ENCODE measurements at places on chromosomes 6 and 20.

- no peak for DNase-seq
Measured at GRCh38 chr6:134315189-134315588, 2.7 kb downstream of the SGK1 start.

DNA sequence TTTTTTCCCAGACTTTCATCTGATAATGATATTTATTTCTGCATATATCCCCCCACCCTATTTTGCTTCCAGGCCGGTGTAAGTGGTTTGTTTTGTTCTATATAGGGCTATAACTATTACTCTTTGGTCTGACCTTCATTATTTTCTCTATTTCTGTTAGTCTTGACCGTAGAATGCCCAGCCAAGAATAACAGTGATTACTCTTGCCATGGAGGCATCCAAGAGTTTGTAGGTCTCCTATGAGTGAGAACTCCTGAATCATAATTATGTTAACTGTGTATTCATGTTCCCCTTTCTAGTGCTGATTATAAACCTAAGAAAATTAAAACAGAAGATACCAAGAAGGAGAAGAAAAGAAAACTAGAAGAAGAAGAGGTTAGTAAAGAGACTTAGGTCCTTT lies 52.2 kb downstream of the TOP1 start:
- DNase-seq, result no peak

- DNase-seq, result no peak
Measured at GRCh38 chr6:1995636-1996035, 249.8 kb downstream of the GMDS start.

DNA sequence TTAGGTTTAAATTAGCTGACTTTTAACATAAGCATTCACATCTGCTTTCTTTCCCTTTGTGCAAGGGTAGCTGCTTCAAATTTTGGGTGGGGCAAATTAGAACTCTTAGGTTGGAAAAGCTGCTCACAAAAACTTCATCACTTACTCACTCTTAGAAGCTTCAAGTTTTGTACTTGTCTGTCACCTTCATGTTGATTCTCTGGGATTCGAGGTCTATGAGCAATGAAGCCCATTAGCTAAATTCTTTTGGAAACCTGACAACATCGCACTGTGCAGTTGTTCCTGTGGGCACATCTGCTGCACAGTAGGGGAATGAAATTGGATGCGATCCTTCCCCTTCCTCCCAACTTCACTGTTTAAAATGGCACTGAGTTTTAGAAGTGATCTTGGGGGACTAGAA lies 156.1 kb downstream of the UBE3D start:
- DNase-seq, result no peak

- DNase-seq, result no peak
Measured at GRCh38 chr6:2958331-2958711, 13.0 kb downstream of the SERPINB6 start.

GRCh38 chr6:28940858-28941683 lies 17.3 kb upstream of the TRIM27 start:
- DNase-seq, result no peak

DNA sequence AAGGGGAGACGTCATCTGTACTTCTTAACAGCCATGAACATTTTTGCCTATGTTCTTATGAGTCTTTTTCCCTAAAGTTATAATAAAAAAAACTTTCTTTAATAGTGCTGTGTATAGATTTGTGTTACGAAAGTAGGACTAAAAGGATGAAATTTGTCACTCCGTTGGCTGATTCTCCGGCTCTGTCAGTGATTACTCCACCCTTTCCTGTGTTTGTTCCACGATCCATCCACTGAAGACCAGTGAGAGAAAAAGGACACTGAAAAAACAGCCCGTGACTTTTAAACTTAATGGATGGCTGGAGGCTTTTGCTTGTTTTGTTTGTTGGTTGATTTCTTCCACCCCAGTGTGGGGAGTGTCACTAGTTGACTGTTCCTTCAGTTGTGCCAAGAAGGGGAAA lies 232.0 kb upstream of the NOX3 start:
- DNase-seq, result no peak

DNA sequence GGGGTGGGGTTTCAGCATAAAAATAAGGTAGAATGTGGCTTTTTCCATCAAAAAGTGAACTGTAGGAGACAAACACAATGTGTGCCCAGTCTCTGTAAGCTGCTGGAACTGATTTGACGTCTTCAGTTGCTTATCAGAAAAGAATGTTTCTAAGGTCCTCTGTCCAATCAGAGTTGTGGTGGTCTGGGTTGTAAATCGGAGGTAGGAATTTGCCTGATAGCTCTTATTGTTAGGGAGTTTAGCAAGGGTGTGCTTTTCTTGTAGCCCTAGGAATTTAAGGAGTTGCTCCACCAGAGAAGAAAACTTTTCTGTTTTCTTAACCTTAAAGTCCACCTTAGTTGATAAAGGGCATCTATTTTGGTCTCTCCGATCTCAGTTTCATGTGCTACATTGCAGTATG lies 10.4 kb upstream of the SSTR4 start:
- no peak for DNase-seq

DNA sequence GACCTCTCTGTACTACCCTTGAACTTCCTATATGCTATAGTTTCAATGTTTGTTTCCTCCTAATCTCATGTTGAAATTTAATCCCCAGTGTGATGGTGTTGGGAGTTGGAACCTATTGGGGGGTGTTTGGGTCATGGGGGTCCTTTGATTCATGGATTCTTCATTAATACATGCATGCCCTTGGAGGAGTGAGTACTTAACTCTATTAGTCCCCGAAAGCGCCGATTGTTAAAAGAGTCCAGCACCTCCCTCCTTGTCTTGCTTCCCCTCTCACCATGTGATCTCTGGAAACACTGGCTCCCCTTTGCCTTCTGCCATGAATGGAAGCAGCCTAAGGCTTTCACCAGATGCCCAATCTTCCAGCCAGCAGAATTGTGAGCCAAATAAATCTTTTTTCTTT lies 31.7 kb downstream of the NCR2 start:
- DNase-seq, result no peak

DNA sequence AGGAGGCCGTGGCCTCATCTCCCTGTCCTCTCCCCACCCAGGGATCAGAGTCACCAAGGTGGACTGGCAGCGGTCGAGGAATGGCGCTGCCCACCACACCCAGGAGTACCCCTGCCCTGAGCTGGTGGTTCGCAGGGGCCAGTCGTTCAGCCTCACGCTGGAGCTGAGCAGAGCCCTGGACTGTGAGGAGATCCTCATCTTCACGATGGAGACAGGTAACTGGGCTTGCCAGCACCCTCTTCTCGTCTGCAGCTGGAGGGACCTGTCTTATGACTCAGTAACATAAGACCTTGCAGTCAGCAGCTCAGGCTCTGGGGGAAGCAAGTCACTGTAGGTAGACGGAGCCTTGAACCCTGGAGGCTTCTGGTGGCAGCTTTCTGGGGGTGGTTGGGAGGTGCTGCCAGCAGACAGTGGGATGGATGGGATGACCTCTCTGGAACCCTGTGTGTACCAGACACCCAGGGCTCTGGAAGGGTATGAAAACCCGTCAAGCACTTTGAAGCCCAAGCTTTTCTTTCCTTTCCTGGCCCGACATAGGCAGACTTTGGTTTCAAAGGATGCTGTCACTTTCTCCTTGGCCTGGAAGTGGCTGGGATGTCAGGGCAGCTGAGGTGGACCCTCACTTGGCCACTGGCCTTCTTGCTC lies 13.8 kb downstream of the TGM6 start:
- DNase-seq, result no peak

DNA sequence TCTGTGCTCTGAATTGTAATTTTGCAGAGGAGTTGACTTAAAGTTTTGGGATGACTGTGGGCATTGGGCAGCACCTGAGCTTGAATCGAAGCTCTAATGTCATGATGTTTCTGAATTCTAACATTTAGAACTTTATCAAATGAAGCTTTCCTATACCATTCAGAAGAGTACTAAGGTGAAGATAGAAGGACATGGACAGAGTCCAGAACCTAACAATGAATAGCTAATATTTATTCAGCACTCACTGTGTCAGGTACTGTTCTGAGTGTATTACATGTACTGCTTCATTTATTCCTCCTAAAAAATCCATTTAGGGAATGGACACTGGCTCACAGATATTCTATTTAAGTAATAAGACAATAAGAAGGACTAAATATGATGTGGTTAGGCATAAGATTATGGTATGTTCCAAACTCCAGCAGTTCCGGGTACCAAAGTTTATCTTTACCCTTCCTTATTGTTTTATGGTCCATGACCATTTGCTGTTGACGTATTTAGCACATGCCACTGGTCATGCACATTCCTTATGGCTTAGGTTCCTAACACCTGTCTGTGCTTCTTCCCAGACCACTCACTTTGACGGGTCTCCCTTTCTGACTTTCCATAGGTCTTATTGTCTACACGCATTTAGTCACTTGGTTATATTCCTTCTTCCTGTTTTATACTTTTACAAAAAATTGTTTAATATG lies 20.3 kb downstream of the BCKDHB start:
- no peak for DNase-seq

DNA sequence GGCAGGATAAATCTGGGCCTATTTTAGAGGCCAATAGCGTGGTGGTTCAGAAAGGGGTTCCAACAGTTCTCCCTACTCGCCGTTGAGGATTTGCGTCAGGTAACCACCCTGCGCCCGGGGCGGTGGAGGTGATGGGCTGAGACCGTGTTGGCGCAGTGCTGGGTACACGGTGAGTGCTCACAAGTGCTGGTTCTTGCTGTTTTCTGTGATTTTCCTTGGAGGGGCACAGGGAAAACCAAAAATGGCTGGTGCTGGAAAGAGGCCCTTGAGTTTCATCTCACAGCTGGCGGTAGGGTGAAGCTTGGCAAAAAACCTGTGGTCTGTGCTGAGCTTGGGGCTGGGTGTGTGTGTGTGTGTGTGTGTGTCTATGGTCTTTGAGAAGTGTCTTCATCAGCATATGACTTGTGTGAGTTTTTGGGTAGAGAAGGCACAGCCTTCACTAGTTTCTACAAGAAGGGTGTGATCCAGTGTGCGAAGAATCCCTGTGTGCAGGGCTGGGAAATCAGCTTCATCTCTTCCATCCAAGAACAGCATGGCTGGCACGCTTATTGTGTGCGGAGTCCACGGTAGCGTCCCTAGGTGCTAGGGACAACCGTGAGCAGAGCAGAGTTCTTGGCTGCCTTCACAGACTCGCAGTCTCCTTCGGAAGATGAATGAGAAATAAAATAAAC lies 35.3 kb upstream of the SCRT2 start:
- DNase-seq, result no peak
